NCI-H1105 treated with DMSO at 0.1 percent for 48 hours (cell line): ENCODE measurements at places on chromosomes 6 and 20.

DNA sequence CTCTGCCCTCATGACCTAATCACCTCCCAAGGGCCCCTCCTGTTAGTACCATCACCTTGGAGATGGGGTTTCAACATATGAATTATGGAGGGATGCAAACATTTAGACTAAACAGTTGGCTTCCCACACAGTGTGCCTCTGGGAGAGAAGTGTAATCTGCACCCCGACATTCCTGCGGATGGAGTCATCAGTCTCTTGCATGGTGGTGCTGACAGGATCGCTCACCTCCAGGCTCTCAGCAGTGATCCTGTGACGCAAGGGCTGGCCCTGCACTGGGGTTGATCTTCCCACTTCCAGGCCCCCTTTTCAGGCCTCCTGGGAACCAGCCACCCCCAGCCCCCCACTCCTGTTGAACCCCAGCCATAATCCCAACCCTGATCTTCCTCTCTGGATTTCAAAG lies 16.0 kb upstream of the PI16 start:
- DNase-seq: no peak

- no peak for DNase-seq
Measured at GRCh38 chr20:32233286-32233685, 25.6 kb downstream of the POFUT1 start.

DNA sequence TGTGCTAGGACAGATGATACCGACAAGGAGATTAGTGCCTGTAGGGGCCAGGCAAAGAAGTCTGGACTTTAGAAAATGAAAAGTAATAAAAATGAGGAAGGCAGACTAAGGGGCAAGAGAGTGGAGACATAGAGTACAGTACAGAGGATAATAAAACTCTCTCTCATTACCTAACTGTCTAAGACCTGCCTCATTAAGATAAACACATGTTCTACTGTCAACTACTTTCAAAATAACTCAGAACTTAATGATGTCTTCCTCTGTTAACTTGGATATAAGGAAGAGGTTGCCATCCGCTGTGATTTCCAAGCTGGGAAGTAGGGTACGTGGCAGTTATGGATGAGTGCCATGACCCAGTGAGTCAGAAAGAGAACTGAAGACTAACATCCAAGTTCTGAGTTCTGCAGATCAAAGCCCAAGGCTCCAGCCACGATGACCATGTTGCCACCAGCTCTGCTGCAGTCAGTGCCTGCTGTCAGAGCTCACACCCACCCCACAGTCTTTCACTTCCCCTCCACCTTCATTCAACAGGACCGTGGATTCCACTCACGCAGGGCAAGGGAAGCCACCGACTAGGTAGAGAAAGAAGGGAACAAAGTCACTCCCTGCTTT lies 81.8 kb downstream of the KIF16B start:
- DNase-seq: no peak

GRCh38 chr6:21748343-21749056 lies 154.9 kb downstream of the SOX4 start:
- peak; percentile 92 for DNase-seq

DNA sequence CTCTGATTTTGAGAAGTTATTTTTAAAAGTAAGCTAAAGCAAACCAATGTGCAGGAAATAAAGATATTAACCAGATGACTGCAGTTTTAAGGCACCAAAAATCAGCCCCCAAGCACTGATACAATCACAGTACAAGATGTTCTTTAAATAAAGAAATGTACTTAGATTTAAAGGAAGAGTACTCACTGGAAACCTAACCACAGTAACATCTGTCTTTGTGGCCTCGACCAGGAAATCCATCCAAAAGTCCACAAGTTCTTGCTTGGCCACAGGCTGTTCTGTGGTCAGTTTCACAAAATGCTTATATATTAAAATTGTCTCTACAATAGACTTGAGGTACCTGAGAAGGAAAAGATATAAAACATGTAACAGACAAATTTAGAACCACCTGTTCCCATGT lies 105.9 kb upstream of the MAP7 start:
- no peak for DNase-seq

DNA sequence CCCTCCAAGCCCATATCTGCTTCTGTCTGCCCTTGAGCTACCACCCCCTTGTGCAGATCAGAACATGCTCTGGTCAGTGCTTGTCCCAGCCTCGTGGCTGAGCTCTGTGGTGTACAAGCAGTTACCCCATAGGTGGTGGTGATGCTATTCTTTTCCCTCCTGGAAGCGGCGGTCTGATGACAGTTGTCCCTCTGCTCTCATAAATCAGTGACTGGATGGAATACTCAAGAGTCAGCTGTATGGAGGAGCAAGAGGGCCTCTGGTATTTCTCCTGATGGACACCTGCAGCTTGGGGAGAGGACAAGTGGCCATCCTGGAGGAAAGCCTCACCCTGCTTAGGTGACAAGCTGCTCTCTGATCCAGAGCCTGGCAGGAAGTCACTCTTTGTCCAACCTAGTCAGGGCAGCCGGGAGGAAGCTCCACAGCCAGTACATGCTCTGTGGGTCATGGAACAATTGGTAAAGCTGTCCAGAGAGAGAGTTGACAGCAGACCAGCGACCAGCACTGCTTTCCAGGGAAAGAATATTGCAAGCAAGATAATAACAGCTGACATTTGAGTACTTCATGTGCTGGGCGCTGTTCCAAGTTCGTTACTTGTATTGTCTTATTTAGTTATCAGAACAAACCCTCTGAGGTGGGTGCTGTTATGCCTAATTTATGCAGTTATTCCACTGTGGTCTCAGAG lies 47.1 kb downstream of the SCAND1 start:
- DNase-seq: peak; percentile 66

DNA sequence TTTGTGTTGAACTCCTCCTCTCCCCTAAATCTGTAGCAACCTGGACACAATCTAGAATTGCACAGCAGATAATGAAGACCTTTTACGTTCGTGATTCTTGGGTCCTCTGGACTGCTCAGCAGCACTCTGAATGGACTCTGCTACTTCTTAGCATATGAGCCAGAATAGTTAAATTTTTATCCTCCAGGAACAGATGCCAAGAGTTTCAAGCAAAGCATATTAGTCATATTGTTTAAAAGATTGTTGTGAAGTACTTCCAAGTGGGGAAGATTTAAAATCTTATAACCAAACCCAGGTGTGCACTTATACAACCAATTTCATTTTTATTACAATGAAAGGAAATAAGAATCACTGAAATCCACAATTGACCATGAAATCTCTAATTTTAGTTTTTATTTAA lies 118.9 kb upstream of the EXOC2 start:
- no peak for DNase-seq

GRCh38 chr6:43250992-43251373 lies 7.7 kb downstream of the TTBK1 start:
- DNase-seq: no peak
